Right renal pelvis (tissue), 4 donors: ENCODE measurements at places on chromosomes 16 and 17. TPM values are rescaled to one million over a fixed set of nuclear protein-coding genes. Genes with fewer than 3 reads are reported as not detected.

Gene FOXL1
- polyA plus RNA-seq: 19.9 TPM

Gene EIF3CL
- 80.4 TPM for polyA plus RNA-seq

Gene MRPL10
- polyA plus RNA-seq: 54.5 TPM

Gene WNT3
- polyA plus RNA-seq: 1.9 TPM

Gene CTF1
- polyA plus RNA-seq: 7.3 TPM

Gene TRIM16
- 25.1 TPM for polyA plus RNA-seq

Gene MT1M
- 0.17 TPM for polyA plus RNA-seq

Gene KRT16
- polyA plus RNA-seq: 0.09 TPM

DNA sequence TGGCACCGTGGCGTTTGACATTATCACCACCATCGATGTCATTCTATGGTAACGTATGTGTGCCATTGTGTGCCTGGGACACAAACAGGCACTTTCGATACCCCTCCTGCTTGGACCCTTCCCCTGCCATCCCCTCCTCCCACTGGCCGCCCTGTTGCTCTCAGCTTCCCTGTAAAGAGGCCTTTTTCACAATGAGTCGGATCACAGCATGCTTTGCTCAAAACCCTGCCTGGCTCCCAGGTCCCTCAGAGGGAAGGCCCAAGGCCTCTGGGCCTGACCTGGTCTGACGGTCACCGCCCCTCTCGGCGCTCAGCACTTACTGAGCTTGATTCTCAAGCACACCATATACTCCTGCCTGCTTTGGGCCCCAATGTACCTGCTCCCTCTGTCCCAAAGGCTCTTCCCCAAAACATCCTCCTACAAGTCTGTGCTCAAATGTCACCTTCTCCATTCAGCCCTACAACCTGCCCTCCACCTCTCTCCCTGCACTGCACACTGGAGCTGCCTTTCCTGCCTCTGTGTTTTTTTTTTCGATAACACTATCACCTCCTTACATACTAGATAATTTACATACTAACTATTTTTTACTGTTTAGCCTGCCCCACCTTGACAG is 303.8 kb downstream of the SOX9 start:
- no peak for DNase-seq

DNA sequence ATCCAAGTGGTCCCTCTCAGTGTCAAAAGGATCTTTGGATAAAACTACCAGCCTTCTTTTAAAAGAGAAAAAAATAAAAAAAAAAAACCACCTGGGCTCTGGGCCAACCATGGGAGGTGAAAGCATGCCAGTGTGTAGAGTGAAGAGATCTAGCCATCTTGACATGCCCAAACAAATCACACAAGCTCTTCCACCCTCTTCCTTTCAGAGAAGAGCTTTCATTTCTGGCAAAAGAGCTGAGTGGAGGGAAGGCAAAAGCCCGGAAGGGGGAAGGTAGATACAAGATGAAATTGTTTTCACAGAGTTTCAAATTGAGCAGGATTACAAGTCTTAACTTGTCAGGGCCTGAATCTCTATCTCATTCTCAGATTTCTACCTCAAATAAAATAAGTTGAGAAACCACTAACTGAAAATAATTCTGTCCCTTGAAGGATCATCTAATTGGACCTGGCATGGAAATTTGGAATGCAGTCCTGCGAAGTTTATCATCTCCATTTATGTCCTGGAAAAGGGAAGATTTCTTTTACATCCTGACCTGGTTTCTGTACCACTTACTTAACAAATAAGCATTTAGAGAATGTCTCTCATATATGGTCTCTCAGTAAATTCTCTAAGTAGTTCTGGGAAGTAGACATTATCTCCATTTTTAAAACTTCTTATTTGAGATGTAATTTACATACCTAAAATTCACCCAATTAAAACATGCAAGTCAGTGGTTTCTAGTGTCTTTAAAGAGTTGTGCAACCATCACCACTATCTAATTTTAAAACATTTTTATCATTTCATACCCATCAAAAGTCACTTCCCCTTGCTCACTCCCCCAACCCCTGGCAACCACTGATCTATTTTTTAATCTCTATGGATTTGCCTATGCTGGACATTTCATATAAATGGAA is 93.7 kb downstream of the TANGO6 start:
- no peak for DNase-seq

- DNase-seq: no peak
Observed at GRCh38 chr17:69058165-69058564, 2.6 kb downstream of the ABCA9 start.

DNA sequence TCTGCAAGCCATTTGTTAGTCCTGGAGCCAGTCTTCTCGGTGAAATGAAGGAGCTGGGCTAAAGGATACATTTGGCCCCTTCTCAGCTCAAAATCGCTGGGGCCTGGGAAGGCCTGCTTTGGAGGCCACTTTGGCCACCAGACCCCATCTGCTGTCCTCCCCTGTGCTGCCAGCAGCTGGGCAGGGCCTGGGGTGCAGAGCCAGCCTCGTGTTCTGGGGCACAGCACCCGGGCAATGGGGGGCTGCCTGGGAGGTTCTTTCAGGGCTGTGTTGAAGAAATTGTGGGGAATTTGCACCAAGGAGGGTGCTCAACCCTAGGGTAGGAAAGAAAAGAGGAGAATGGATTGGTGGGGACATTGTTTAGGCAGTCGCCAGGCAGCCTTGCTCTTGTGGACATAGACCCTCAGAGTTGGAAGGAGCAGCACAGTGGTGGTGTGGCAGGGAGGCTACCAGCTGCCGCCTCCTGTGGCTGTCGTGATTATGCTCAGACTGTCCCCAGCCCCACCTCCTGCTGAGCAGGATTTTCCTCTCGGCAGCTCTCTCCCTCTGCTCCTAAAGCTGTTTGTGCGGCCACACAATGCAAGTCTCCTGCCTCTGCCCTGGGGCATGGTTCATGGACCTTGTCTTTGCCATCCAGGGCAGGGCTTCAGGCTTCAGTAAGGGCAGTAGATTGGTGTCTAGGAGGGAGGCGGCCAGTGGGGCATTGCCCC is 174.8 kb downstream of the NTN1 start:
- DNase-seq: no peak

DNA sequence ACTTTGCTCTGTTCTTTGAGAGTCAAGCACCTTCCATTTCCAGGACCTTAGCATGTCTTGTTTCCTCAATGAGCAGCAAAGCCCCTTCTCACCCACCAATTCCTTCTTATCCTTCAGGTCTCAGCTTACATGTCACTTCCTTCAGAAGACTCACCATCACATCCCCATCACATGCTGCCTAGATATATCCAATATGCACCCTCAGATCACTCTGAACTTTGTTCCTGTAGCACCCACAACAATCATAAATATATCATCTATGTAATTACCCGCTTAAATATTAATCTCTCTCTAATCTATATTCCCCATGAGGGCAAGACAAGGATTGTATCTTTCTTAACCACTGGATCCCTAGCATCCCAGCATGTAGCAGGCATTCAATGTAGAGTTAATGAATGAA is 30.4 kb downstream of the KANSL1 start:
- DNase-seq: no peak

- DNase-seq: no peak
Observed at GRCh38 chr16:19073344-19073743, 5.9 kb downstream of the COQ7 start.

DNA sequence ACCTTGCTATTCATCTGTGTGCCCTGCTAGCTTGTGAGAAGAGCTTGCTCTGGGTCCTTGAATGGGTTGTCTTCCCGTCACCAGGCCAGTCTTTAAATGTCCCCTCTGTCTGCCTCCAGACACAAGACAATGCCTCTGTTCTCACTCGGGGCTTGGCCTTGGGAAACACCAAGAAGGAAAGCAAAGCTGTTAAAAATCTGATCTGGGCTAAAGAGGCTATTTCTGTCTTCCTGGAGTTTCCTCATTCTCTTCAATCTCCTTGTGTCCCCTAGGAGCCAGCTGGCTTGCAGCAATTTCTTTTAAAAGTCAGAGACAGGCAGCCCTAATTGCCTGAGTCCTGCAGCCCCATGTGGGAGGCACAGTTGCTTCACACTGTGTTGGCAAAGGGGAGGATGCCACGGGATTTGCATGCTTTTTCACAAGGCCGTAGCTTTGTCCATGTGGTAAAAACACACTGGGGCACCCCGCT is 2.5 kb downstream of the DNAI2 start:
- DNase-seq: no peak

DNA sequence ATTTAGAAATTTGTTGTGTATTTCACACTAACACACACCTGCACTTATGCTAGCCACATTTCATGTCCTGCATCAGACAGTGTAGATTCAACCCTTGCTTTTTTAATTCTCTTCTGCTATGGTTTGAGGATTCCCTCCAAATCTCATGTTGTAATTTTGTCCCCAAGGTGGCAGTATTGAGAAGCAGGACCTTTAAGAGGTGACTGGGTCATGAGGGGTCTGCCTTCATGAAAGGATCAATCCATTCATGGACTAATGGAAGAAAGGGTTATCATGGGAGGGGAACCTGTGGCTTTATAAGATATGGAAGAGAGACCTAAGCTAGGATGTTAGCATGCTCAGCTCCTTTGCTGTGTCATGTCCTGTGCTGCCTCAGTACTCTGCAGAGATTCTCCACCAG is 1032.2 kb downstream of the CDH11 start:
- DNase-seq: no peak

DNA sequence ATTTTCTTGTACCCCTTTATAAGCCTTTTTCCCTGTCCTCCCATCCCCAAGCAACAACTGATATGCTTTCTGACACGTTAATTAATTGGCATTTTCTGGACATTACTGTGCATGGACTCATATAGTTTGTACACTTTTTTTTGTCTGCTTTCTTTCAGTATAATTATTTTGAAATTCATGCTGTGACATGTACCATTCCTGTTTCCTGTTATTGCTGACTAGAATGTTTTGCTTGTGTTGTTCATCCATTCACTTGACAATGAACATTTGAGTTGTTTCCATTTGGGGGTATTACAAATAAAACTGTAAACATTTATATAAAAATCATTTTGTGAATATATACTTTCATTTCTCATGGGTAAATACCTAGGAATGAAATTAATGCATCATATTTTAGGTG is 50.6 kb downstream of the RBBP6 start:
- DNase-seq: no peak

DNA sequence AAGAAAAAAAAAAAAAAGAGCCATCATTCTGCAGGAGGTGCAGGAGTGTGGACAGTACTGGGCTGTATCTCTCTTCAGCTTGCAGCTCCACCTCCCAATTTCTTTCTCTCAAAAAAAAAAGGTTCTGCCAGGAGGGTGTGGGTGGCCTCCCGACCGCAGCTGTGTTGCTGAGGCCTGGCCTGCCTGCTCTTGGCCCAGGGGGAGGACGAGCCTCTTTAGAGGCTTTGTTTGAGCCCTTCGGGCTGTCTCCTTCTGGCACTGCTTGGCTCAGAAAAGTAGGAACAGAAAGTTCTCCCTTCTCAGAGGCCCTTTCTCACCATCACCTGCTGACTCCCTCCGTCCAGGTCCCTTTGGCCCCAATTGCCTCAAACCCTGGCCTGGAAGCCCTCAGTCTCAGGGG is 22.2 kb upstream of the C17orf107 start:
- no peak for DNase-seq

GRCh38 chr17:42748202-42748907 is 3.5 kb upstream of the EZH1 start:
- no peak for DNase-seq

DNA sequence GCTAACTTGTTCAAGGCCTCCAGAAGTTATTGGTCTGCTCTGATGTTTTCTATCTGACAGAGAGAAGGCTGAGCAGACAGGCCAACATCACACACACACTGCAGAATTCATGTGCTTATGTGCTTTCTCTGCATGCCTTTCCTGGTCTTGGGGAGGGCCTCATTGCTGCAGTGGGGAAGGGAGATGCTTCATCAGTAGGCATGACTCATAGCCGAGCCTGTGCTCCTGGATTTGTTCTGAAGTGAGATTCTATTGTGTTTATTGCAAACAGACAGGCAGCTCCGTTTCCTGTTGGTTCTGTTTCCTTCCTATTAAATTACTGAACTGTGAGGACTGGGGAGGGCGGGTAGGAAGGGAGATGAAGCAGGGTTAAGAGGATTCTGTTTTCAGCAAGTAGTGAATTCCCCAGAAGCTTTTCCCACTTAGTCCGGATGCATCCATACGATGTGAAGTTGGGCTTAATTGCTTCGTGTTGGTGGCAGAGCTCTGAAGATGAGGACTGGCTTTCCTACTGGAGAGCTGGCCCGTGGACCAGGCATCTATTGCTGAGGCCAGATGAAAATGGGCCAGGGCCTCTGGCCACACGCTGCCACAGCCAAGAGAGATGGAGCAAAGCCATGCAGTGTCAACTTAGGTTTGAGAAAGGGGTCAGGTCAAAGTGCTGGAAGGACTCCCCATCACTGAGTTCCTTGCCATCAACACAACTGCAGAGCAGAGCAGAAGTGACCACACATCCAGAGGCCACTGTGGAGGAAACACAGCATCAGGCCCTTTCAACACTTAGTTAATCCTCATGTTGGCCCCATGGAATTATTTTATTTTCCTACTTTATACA is 179.3 kb downstream of the UTP18 start:
- no peak for DNase-seq

DNA sequence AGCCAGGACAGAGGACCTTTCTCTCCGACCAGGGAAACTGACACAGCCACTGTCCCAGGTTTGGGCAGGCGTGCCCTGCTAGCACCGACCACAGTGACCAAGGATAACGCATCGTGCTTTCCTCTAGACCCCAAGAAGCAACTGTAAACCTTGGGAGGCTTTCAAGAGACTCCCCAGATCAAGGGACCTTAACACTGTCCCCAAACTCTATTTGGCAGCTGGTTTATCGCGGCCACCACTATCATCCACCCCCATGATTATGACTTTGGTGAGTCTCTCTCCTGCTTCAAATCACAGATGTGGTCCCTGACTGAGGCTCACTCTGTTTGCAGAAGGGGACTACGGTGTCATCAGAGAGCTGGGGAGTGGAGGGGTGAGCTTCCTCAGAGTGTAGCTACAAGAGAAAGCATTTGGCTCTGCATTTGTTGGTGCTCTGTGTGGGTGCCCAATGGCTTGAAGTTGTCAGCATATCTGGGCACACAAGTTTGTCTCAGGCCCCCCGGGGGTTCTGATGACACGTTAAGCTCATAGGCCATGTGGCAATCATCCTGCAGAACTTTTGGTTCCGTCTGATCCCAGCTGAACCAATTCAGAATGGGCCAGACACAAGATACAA is 408.0 kb downstream of the SLC39A11 start:
- no peak for DNase-seq

DNA sequence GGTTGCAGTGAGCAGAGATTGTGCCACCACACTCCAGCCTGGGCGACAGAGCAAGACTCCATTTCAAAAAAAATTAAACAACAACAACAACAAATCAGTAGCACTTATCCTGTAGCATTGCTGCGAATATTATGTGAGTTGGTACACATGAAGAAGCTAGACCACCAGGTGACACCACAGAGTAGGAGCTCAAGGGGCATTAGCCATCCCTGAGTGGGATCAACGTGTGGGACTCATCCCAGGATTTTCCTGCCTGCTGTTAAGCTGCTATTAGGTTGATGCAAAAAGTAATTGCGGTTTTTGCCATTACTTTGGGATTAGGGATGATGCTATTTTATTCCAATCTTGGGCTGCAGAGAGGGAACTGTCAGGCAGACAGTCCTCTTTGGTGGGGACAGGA is 47.2 kb downstream of the OTOA start:
- no peak for DNase-seq

- no peak for DNase-seq
Observed at GRCh38 chr17:81685108-81685507, 1.3 kb downstream of the HGS start.

- DNase-seq: no peak
Observed at GRCh38 chr17:50935221-50935995, 69.3 kb upstream of the TOB1 start.
